NCI-H1436 treated with DMSO at 0.1 percent for 48 hours (cell line): ENCODE measurements at places on chromosomes 3 and 15.

- no peak for DNase-seq
Observed at GRCh38 chr15:25510146-25510545, 71.3 kb upstream of the UBE3A start.

DNA sequence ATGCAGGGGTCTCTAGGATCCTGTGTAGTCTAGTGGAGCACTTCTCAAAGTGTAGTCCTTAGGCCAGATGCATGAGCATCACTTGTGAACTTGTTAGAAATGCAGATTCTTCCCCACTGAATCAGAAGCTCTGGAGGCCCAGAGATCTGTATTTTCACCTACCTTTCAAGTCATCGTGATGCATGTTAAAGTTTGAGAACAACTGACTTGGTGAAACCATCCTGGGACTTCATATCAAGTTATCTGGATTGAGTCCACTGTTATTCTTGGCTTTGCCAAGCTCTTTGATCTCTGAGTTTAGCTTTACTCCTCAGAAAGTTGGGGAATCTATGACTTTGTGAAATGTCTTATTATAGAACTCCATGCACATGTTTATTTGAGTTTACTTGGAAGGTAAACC lies 78.5 kb downstream of the ARNT2 start:
- DNase-seq = no peak

DNA sequence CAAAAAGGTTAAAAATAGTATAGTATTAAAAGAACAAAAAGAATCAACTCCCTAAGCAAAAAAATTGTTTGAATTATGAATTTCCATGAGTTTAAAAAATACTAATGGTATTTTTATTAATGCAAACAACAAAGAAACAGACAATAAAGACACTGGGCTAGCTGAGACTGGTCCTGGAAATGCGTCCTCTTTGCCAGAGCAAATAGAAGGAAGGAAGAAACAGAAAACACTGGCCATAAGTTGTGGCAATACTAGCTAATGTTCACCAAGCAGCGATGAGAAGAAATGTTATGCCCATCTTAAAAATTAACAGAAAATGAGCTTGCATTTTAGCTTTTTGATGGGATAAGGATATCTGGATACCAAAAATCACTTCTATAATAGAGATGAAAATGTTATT lies 88.6 kb downstream of the TBL1XR1 start:
- DNase-seq = no peak

DNA sequence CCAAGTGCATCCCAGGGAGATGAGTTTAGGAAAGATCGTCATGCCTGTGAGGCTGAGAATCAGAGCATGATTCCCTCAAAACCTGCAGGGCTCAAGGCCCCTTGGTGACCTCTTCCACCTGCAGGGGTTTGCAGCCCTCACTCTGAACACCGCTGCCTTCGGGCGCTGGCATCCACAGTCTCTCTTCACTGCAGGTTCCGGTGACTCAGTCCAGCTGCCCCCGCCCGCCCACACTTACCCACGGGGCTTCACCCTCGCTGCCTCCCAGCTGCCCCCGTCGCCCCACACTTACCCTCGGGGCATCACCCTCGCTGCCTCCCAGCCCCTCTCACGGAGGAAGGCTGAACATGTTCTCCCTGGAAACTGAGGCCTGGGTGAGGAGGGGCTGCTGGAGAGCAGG lies 277.1 kb downstream of the XXYLT1 start:
- DNase-seq = no peak

DNA sequence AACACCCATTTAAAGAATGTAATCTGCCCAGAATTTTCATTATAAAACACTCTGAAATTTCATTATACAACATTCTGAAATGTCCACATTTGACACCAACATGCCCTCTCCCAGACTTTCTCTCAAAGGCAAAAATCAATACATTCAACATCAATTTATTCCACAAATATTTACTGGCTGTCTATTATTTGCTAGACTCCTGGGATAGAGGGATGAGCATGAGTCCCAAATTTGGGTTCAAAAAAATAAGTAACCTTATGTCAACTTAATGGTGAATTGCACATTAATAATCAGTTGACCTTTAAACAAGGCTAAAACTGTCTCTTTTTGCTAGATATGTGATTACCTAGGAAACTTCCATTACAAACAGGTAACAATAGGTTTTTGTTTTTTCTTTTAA lies 109.0 kb downstream of the SERPINI1 start:
- no peak for DNase-seq

DNA sequence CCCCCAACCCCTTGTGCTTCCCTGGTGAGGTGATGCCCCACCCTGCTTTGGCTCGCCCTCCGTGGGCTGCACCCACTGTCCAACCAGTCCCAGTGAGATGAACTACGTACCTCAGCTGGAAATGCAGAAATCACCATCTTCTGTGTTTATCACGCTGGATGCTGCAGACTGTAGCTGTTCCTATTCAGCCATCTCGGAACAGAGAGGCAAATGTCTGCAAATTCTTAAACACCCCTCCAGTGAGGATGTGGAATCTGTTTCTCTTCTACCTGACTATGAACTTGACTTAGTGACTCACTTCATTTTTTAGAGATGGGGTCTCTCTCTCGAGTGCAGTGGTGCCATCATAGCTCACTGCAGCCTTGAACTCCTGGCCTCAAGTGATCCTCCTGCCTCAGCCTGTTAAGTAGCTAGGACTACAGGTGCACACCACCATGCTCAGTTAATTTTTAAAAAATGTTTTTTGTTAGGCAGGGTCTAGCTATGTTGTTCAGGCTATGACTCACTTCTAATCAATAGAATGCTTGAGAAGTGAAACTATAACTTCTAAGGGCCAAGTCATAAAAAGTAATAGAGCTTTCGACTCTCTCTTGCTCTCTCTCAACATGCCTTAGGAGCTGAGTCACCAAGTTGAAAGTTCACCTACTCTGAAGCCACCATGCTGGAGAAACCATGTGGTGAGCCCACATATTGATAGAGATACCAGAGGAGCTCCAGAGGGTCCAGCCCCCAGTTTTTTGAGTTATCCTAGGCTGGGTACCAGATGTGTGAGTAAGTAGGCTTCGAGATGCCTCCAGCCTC lies 11.5 kb upstream of the PARP14 start:
- no peak for DNase-seq

- no peak for DNase-seq
Observed at GRCh38 chr3:38168151-38169026, 3.1 kb downstream of the OXSR1 start.

GRCh38 chr3:47161983-47162696 lies 1.8 kb downstream of the SETD2 start:
- DNase-seq = no peak

GRCh38 chr3:6640907-6641306 lies 220.0 kb upstream of the GRM7 start:
- no peak for DNase-seq

DNA sequence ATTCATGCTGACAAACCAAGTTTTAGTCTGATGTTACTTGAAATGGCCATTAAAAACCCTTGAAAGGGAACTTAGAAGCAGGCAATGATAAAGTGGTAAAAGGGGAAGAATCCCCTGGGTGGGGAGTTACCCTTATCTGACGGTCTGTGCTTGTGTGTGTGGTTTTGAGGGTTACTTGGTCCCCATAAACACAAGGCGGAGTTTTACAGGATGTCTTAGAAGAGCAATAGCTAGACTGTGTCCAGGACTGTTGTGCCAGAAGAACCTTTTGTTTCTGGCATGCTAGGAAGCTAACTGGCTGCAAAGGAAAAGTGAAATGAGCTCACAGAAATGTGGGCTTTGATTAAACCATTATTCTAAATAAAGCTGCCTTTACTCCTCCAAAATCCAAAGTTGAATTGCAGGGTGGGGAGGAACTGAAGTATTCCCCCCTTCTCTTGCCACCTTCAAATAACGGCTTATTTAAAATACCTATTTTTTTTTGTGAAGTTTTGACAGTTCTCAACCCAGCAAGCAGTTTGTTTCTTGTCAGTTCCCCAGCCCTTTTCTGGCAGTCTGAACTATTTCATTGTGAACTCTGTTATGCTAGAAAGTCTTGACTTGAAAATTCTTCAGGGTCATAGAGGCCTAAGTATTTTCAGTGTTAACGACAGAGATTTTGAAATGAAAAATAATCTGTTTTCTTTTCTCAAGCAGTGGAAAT lies 443.5 kb downstream of the OTOL1 start:
- no peak for DNase-seq

GRCh38 chr15:84570164-84570735 lies 30.6 kb upstream of the ZSCAN2 start:
- no peak for DNase-seq

DNA sequence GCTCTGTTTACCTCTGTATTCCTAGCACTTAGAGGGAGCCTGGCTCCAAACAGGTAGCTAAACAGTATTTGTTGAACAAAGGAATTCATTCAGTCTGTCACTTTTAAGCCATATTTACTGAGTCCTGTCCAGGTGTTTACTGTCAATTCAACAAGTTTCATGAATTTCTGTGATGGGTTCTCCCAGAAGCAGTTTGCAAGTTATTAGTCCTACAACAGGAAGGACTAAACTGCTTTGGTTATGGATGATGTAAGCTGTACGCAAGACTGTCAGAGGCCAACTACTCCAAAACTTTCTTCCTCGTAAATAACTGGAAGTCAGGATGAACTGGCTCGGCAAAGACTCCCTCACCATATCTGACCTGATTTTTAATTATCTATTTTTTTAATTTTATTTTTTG lies 25.1 kb downstream of the STIMATE start:
- DNase-seq = no peak

DNA sequence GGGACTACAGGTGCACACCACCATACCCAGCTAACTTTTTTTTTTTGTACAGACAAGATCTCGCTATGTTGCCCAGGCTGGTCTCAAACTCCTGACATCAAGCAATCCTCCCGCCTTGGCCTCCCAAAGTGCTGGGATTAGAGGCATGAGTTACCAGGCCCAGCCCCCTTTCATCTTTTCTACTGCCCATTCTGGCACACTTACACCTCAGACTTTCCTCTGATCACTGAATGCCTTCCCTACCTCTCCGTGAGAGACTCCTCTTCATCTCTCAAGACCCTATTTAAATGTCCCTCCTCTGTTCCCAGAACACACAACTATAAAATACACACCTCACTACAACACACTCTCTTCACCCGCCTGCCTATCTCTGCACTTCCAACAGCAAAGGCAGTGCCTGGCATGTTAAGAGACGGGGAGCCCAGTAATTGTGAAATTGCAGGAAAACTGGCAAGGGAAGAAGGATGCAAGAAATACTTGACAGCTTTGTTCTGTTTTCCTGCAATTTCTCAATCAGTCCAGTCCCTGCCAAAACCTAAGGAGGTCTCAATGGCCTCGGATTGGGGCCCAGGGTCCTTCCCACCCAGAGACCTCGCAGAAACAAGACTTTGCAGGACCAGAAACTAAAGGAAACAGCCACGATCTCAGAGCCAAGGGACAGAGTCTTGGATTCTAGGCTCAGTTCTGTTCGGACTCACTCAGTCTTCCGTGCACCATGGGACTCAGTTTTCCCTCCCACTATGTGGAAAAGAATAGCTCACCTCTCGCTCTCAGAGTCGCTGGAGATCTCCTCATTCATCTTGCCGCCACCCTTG lies 849 bp downstream of the RRP9 start:
- no peak for DNase-seq
